ENCODE measurements at places on chromosomes 5 and 9. TPM values are rescaled to one million over a fixed set of nuclear protein-coding genes. Genes with fewer than 3 reads are reported as not detected.

The PCDHA8 gene
- polyA plus RNA-seq, result not detected

The ANKRD18A gene
- 3.1 TPM for polyA plus RNA-seq

The PCDHGA12 gene
- 2.7 TPM for polyA plus RNA-seq

The ROPN1L gene
- polyA plus RNA-seq, result 0.93 TPM

The EPB41L4B gene
- 11.2 TPM for polyA plus RNA-seq

The HAPLN1 gene
- polyA plus RNA-seq, result 0.16 TPM

The TNFSF15 gene
- polyA plus RNA-seq, result 0.02 TPM

The AQP3 gene
- polyA plus RNA-seq, result 18.7 TPM

The TNFSF8 gene
- 0.18 TPM for polyA plus RNA-seq

The TLX3 gene
- not detected for polyA plus RNA-seq

The SPINK7 gene
- polyA plus RNA-seq, result not detected

The PARP8 gene
- 2.4 TPM for polyA plus RNA-seq

The OR1Q1 gene
- polyA plus RNA-seq, result not detected

The SLC34A3 gene
- not detected for polyA plus RNA-seq

The PCDHB15 gene
- polyA plus RNA-seq, result 2.5 TPM

The PTPN3 gene
- 2.8 TPM for polyA plus RNA-seq

The ANKRD34B gene
- polyA plus RNA-seq, result not detected

The FAM81B gene
- 8.1 TPM for polyA plus RNA-seq

The DOK3 gene
- 1.4 TPM for polyA plus RNA-seq

The ANKRD18B gene
- polyA plus RNA-seq, result 0.68 TPM

The NOP16 gene
- polyA plus RNA-seq, result 28.8 TPM

The IL4 gene
- polyA plus RNA-seq, result not detected

The NMRK1 gene
- polyA plus RNA-seq, result 30.2 TPM

The GPBP1 gene
- polyA plus RNA-seq, result 44.7 TPM

The PRRX2 gene
- polyA plus RNA-seq, result 2.6 TPM

The ADAMTS12 gene
- polyA plus RNA-seq, result 0.54 TPM

The ANKS6 gene
- polyA plus RNA-seq, result 3.6 TPM

The TEX53 gene
- polyA plus RNA-seq, result not detected

The FST gene
- polyA plus RNA-seq, result 3.2 TPM

The NACC2 gene
- 19.4 TPM for polyA plus RNA-seq

The FGF1 gene
- 25.0 TPM for polyA plus RNA-seq

The TAS2R1 gene
- polyA plus RNA-seq, result not detected

The ECM2 gene
- polyA plus RNA-seq, result 10.8 TPM

The STC2 gene
- polyA plus RNA-seq, result 11.7 TPM

The EGFLAM gene
- 3.9 TPM for polyA plus RNA-seq

The SH3PXD2B gene
- 2.2 TPM for polyA plus RNA-seq

The CPLANE1 gene
- 2.3 TPM for polyA plus RNA-seq

The KIF3A gene
- 4.2 TPM for polyA plus RNA-seq

The CATSPER3 gene
- polyA plus RNA-seq, result 0.48 TPM

The PDE6A gene
- polyA plus RNA-seq, result 0.07 TPM
